T-cell (primary cell): ENCODE measurements at places on chromosomes 1 and 21. TPM values are rescaled to one million over a fixed set of nuclear protein-coding genes. Genes with fewer than 3 reads are reported as not detected.

UQCRHL gene
- total RNA-seq: 0.82 TPM

OR10J1 gene
- not detected for total RNA-seq

- no peak for DNase-seq
Observed at GRCh38 chr1:88979054-88979748, 13.2 kb downstream of the KYAT3 start.

DNA sequence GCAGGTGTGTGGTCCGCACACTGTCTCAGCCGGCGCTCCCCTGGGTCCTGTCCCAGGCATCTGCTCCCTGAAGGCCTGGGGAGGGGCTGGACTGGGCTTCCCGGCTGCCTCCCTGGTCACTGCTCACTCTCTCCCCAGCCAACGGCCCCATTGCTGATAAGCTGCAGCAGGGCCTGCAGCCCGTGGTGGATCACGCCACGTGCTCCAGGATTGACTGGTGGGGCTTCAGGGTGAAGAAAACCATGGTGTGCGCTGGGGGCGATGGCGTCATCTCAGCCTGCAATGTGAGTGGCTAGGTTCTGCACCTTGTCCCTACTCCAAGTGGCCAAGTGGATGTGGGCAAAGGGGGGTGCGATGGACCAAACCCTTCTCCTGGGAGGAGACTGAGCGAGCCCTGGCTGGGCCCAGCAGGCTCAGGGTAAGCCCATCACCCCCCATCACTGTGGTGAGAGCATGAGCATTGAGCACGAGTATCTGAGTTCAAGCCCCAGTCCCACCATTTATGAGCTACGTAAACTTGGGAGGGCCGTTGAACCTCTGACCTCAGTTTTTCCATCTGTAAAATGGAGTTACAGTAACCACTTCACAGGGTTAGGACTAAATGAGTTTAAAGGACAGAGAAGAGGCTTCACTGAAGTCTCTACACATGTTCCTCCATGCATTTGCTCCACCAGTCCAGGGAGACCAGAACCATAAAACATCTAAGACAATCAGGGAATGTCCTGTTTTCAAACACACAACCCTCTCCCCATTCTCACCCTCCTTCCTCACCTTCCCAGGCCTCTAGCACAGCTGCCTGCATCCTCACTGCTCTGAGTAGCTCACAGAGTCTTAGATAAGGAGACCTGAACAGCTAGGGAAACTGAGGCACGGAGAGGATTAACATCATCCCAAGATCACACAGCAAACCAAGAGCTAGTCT, 6.5 kb downstream of the CTRC start:
- DNase-seq: no peak

DNA sequence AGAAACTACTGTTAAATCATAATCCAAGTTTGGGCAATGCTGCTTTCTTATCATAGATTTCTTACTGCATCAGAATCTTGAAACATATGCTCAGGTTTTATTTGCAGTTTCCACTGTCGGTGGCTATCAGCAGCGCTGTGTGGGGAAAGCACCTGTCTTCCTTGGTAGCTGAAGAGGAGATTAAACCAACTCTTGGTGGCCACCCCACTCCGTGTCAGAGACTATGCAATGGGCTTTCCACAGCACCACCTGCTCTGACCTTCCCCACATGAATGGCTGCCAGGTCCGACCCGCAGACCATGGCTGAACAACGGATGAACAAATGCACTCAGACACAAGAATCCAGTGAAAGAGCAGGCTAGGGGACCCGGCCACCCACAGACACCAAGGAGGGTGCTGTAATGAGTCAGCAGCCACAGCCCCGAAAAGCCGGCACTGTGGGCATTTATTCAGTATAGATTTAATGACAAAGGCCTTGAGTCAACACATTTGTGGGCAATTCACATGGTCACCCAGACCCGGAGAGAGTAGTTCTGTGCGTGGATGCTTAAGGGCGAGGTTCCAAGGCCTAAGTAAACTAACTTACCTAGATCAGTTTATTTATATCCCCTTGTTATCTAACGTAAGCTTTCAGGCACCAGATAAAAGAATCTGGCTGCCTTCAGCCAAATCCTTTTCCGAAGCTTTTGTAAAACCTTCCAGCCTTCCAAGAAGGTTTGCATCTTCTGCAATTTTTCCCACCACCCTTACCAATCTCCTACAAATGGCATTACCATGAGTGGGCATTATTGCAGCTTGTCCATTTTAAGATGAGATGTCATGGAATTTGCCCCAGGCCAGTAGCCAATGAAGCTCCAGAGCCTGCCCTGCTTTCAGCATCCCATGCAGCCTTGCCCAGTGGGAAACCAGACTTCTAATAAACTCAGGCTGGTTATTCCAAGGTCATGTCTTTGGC, 82.7 kb downstream of the HLCS start:
- DNase-seq: no peak

DNA sequence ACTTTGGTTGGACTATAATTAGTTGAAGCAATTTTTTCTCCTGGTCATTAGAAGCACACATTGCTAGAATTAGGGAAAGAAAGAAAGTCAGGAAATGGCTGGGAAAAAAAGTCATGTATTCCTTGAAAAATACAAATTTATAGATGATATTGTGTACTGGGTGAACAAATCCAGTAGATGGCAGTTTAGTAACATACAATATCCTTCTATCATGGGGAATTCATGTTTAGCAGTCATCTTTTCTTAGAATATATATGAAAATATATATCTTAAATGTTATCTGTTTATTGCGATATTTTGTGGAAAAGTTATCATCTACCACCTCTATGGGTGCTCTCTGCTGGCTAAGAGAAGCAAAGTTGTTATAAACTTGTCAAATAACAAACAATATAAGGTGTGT, 13.1 kb upstream of the ZRANB2 start:
- DNase-seq: no peak

- DNase-seq: no peak
Observed at GRCh38 chr1:99279525-99279924, 15.2 kb downstream of the PLPPR4 start.

- DNase-seq: no peak
Observed at GRCh38 chr21:39208624-39209333, 25.5 kb upstream of the PSMG1 start.

- DNase-seq: peak; percentile 14
Observed at GRCh38 chr1:20058531-20058930, 11.5 kb upstream of the PLA2G5 start.

C1orf116 gene
- 0.08 TPM for total RNA-seq

CFHR1 gene
- total RNA-seq: not detected

CDKN2C gene
- 5.0 TPM for total RNA-seq

FAM131C gene
- 0.30 TPM for total RNA-seq

DNA sequence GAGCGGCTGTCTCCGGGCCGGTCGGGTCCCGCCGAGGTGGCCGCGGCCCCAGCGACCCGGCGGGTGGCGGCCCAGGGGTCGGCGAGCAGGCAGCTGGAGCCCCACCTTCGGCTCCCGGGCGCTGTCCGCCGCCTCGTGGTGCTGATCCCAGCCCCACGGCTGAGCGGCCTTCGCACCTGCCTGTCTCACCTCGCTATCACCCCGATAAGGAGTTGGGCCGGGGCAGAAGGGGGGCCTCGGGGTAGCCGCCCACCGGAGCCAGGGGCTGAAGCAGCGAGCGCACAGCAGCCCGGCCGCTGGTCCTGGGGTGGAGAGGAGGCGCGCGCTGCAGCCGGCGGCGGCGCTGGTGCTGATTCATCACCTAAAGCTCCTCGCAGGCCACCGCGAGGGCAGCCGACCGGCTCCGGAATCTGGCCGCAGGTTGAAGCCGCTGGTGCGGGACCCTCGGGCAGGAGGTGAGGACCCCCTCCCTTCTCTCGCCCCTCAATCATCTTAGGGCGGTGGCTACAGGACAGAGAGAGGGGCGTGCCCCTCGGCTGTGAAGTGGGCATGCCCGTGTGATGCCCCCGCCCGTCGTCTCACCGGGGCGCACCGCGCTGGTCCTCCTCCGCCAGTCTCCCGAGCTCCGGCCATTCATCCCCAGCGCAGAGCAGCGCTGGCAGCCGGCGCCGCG, 575 bp downstream of the TRIM67 start:
- no peak for DNase-seq

DNA sequence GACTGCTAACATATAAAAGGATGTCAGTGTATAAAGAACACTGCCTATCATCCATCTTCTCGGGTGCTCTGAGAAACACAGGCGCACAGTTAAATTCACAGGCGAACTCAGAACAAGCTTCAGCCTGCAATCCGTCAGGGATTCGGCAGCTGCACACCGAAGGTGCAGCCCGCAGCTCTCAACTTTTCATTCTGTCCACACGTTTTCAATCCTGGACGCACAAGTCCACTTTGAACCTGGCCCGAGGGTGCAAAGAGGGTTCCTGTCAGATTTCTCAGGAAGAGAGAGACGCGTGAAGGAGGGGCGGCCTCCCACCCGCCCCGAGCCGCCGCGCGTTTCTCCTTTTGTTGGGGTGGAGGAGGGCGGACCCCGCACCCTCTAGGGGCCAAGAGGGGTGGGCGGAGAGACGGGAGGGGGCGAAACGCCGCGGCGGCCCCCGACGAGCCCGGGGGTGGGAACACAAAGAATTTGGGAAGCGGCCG, 724 bp downstream of the DOCK7 start:
- peak; percentile 13 for DNase-seq

- DNase-seq: no peak
Observed at GRCh38 chr1:88801575-88802208, 89.7 kb downstream of the GTF2B start.

- DNase-seq: no peak
Observed at GRCh38 chr1:167152192-167152876, 58.5 kb downstream of the STYXL2 start.

GBP1 gene
- 29.5 TPM for total RNA-seq

GJB4 gene
- not detected for total RNA-seq

- no peak for DNase-seq
Observed at GRCh38 chr1:175845338-175845737, 101.9 kb upstream of the TNR start.

DNA sequence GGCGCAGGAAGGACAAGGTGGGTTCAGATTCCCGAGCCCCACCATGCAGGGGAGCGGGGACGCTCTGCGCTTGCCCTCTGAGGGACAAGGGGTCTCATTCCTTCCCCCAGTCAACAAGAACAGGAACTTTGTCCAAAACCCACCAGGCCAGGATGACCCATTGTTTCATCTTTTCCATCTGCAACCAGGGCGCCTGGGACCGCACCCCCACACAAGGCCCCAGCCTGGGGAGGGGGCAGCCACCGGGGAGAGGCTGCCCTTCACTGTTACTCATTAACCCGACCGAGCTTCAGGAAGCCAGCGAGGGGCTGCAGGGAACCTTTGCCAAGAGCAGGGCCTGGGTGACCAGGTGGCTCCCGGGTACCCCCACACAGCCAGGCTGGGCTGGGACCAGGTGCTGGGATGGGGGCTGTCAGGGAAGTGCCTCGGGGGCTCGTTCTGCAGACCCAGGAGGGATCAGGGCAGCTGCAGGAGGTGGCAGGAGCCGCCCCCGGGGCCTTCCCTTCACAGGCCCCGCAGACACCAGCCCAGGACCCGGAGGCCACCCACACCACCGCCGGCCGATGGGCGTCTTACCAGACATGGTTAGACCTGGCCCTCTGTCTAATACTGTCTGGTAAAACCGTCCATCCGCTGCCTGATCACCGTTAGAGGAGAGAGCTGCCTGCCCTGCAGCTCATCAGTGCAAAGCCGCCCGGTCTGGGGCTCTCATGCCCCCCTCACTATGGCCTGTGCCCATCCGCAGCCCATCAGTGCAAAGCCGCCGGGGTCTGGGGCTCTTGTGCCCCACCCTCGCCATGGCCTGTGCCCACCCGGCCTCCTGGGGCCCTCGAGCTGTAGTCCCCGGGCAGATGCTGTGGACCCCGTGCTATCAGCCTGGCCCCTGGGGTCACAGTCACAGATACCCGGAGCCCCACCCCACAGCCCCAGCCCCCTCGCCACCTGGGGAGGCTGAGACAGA, 4.9 kb upstream of the TTLL10 start:
- no peak for DNase-seq

GRCh38 chr1:241918879-241919278, 38.7 kb upstream of the BECN2 start:
- no peak for DNase-seq

- no peak for DNase-seq
Observed at GRCh38 chr1:8651962-8652361, 165.5 kb downstream of the RERE start.

TFF2 gene
- not detected for total RNA-seq

- DNase-seq: no peak
Observed at GRCh38 chr1:11388617-11389016, 90.3 kb upstream of the DISP3 start.

DNA sequence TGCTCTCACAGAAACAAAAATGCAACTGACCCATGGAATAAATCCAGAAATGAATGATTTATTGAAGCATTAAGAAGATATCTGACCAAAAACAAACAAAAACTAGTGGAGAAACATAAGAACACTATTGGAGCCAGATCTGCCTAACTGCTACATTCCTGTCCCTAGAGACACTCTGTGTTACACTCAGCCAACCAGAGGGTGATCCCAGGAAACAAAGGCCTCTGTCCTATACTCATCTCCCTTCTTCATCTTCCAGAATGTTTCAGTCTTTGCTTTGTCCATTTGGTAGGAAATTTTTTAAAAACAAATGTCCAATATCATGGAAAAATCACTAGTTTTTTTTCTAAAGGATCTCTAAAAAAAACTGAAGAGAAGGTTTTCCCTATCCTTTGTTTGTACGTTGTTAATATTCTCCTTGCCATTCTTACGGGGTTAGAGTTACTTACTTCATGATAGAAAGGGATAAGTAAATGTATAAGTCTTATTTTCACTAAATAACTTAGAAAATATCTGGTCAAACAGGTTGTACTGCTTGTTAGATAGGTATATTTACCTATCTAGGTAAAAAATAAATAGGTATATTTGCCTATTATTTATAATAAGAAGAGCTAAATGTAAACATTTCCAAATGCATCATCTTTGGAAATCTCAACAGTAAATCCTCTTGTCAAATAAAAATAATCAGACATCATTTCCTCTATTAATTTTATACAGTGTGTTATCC, 59.1 kb downstream of the NME7 start:
- DNase-seq: no peak

DNA sequence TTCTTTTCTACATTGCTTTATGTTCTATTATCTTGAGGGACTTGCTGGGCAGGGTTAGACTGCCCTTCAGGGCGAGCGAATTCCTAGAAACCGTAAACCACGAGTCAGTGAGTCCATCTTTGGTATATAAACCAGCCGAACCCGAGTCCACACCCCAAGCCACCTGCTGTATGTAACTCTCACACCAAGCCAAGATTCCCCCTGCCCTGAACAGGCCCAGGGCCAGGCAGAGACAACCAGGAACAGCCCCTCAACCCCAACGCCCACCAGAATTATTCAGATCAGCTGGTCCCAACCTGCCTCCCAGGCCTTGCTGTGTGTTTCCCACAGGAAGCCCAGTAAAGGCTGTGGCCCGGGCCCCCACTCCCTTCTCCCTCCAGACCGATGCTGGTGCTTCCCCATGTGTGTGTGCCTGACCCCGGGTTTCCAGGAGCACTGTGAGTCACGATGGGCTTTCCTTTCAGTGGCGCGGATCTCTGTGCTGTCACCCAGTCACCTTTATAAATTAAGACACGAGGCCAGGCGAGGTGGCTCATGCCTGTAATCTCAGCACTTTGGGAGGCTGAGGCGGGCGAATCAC, 17.1 kb downstream of the KIF17 start:
- DNase-seq: no peak

- no peak for DNase-seq
Observed at GRCh38 chr1:30511563-30511962, 211.8 kb downstream of the MATN1 start.
